ENCODE measurements at places on chromosomes 2 and 18. TPM values are rescaled to one million over a fixed set of nuclear protein-coding genes. Genes with fewer than 3 reads are reported as not detected.

GRCh38 chr2:127170021-127170420 is 50.1 kb downstream of the CYP27C1 start:
- no peaks in the 10 kb centered on the region for H3K36me3 ChIP-seq
- H3K4me1 ChIP-seq: peaks cover 1% of the 10 kb centered on the region
- no peaks in the 10 kb centered on the region for H3K27me3 ChIP-seq
- H3K27ac ChIP-seq: no peak overlapping the region
- no peak overlapping the region for H3K4me3 ChIP-seq

DNA sequence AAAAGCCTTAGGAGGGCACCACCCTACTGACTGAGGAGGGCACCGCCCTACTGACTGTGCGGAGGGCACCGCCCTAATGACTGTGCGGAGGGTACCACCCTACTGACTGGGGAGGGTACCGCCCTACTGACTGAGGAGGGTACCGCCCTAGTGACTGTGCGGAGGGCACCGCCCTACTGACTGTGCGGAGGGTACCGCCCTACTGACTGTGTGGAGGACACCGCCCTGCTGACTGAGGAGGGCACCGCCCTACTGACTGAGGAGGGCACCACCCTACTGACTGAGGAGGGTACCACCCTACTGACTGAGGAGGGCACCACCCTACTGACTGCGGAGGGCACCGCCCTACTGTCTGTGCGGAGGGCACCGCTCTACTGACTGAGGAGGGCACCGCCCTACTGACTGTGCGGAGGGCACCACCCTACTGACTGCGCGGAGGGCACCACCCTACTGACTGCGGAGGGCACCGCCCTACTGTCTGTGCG is 150.2 kb upstream of the NFATC1 start:
- no peaks in the 10 kb centered on the region for H3K36me3 ChIP-seq
- DNase-seq: no peak
- H3K27me3 ChIP-seq: no peaks in the 10 kb centered on the region
- H3K27ac ChIP-seq: no peak overlapping the region
- H3K4me1 ChIP-seq: no peaks in the 10 kb centered on the region
- no peak overlapping the region for H3K4me3 ChIP-seq

DNA sequence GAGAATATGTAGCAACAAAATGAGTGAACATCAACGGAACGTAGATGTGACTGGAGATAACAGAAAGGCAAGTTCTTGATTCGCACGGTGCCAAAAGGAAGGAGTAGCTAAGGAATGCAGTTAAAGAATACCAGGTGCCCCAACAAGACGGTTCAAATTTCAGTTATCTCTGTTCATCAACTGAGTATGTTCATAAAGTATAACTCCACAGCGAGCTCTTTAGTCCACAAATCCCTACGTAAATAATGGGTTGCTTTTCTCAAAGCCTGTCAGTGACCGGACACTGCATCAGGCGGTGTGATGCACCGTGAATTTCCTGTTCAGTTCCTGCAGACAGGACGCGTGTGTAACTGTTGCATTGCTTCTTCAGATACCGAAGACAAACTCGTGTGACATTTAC is 91.8 kb downstream of the NOL10 start:
- H3K36me3 ChIP-seq: peaks cover 3% of the 10 kb centered on the region
- no peaks in the 10 kb centered on the region for H3K4me1 ChIP-seq
- no peak overlapping the region for H3K27ac ChIP-seq
- H3K27me3 ChIP-seq: no peaks in the 10 kb centered on the region
- no peak for DNase-seq

- H3K36me3 ChIP-seq: no peaks in the 10 kb centered on the region
- H3K4me3 ChIP-seq: no peak overlapping the region
- H3K27me3 ChIP-seq: no peaks in the 10 kb centered on the region
- H3K4me1 ChIP-seq: no peaks in the 10 kb centered on the region
Observed at GRCh38 chr2:2286592-2286991, 44.5 kb downstream of the MYT1L start.

DNA sequence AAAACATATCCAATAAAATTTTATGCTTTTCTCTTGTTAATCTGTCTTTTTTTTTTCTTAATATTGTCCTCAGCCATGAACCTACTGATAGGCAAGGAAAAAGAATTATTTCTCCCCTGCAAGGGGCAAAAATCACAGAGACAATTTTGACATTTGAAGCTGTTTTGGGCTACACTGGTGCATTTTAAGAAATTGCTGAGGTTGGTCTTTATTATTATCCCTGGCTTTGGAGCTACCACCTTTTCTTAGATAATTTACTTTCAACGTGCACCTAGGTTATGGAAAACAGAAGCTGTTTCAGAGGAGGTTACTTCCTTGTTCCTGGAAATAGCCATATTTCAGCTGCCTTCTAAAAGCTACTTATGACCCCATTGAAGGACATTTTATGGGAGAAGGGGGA is 195.5 kb upstream of the KYNU start:
- DNase-seq: no peak
- no peaks in the 10 kb centered on the region for H3K4me1 ChIP-seq
- no peak overlapping the region for H3K27ac ChIP-seq

DNA sequence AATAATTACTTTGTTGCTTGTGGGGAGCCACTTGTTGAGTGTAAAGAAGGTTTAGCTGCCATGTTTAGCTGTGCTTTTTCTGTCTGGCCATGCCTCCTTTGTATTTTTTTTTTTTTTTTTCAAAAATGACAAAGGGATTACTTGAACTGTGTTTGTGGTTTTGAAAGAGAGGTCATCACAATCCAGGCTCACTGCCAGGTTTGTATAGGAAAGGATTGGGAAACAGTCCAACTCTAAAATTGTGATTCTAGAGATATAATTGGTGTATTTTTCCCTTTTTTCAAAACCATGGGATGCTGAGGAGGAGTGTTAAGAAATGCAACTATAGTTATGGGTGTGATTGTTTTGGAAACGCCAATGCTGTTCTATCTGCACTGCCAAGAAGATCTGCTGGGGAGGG is 4.3 kb downstream of the ITPRIPL1 start:
- H3K27ac ChIP-seq: no peak overlapping the region
- H3K36me3 ChIP-seq: no peaks in the 10 kb centered on the region
- no peaks in the 10 kb centered on the region for H3K4me1 ChIP-seq
- no peaks in the 10 kb centered on the region for H3K27me3 ChIP-seq
- no peak overlapping the region for H3K4me3 ChIP-seq
- peak; percentile 66 for DNase-seq

- H3K36me3 ChIP-seq: no peaks in the 10 kb centered on the region
- no peak overlapping the region for H3K27ac ChIP-seq
- H3K4me3 ChIP-seq: no peak overlapping the region
- H3K4me1 ChIP-seq: no peaks in the 10 kb centered on the region
Observed at GRCh38 chr18:52152036-52152435, 188.0 kb upstream of the DCC start.

GRCh38 chr2:182023235-182023634 is 37.6 kb downstream of the PPP1R1C start:
- H3K27me3 ChIP-seq: no peaks in the 10 kb centered on the region
- H3K4me1 ChIP-seq: peaks cover 4% of the 10 kb centered on the region
- no peaks in the 10 kb centered on the region for H3K36me3 ChIP-seq

DNA sequence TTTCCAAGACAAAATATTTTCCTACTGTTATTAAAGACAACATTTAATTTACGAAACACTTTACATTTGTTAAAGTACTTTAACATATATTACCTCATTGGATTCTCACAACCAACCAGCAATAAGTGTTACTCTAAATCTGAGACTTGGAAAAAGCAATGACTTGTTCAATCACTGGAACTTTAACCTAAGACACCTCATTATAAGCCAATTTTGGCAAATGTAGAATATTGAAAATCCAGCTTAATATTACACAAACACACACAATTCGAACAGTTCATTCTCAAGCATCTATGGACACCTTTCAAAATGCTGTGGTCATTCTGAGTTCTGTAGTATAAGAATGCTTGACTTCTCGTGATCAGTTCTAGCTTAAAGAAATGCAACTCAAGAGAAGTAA is 619.4 kb upstream of the CHAC2 start:
- H3K27ac ChIP-seq: no peak overlapping the region
- H3K27me3 ChIP-seq: no peaks in the 10 kb centered on the region
- no peak for DNase-seq
- H3K4me1 ChIP-seq: no peaks in the 10 kb centered on the region
- H3K4me3 ChIP-seq: no peak overlapping the region
- H3K36me3 ChIP-seq: no peaks in the 10 kb centered on the region

DNA sequence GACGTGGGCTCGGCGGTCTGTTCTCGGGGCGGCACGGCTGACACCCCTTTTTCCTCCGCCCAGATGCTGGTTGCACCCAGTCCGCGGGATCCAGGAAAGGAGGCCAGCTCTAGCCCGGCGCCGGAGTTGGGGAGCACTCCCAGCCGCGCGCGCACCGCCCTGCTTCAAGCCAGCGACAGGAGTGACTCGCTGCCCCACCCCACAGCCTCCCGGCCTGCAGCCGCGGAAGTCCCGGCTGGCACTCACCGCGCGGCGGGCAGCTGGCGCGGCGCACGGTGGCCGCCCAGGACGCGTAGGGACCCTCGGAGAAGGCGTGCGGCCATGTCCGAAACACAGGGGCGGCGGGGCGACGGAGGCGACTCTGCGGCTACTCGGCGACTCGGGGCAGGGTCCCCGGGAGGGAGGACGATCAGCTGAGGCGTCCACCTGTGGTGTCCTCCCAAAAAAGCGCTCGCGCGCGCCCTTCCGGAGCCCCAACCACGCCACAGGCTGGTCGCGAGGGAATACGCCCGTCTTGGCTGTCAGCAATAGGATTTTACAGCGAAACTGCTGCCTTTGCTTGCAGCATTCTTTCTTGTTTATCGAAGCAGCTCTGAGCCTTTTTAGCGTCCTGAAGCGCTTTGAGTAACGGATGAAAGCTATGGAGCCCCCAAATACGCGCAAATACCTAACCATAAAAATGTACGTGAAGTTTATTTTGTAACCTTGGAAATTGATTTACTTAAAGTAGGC is at the start of gene ACADL:
Gene ACADL, minus strand, starts transcription at position 507 of the 732 bp plus-strand sequence. Its CDS starts 184 bp downstream, at position 323.
- H3K4me3 ChIP-seq: peak within 1 kb of the TSS; percentile 67
- H3K36me3 ChIP-seq: no peaks in the 10 kb centered on the region
- DNase-seq: peak; percentile 30
- no peaks in the 10 kb centered on the region for H3K4me1 ChIP-seq
- peaks cover 3% of the 10 kb centered on the region for H3K27me3 ChIP-seq

GRCh38 chr18:44180683-44181082 is 500.0 kb upstream of the SETBP1 start:
- no peaks in the 10 kb centered on the region for H3K36me3 ChIP-seq
- peak; percentile 62 for DNase-seq
- H3K27me3 ChIP-seq: no peaks in the 10 kb centered on the region
- no peak overlapping the region for H3K27ac ChIP-seq

GRCh38 chr2:1593371-1594122 is 150.8 kb downstream of the PXDN start:
- H3K36me3 ChIP-seq: no peaks in the 10 kb centered on the region
- peaks cover 21% of the 10 kb centered on the region for H3K4me1 ChIP-seq
- peak overlapping the region; percentile 73 for H3K27ac ChIP-seq
- H3K4me3 ChIP-seq: no peak overlapping the region
- DNase-seq: peak; percentile 97
- no peaks in the 10 kb centered on the region for H3K27me3 ChIP-seq

- H3K27ac ChIP-seq: no peak overlapping the region
- no peaks in the 10 kb centered on the region for H3K36me3 ChIP-seq
Observed at GRCh38 chr2:151544449-151544848, 134.7 kb downstream of the RIF1 start.

- H3K4me3 ChIP-seq: no peak overlapping the region
- DNase-seq: no peak
- H3K4me1 ChIP-seq: peaks cover 4% of the 10 kb centered on the region
Observed at GRCh38 chr2:236646441-236646840, 76.8 kb downstream of the ACKR3 start.

DNA sequence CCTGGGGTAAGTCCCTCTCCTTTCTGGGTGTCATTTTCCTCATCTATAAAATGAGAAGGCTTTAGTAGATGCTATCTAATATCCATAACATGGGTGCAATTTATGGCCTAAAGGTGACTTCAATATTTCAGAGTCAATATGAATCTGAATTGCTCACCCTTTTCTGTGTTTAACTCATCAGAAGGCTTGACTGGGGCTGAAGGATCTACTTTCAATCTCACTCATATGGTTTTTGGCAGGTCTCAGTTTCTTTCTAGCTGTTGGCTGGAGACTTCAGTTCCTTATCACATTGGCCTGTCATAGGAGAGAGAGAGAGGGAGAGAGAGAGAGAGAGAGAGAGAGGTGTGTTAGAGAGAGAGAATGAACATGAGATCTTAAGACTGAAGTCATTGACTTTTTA is 343.7 kb upstream of the MEX3C start:
- no peak overlapping the region for H3K27ac ChIP-seq
- no peak for DNase-seq
- no peaks in the 10 kb centered on the region for H3K27me3 ChIP-seq

DNA sequence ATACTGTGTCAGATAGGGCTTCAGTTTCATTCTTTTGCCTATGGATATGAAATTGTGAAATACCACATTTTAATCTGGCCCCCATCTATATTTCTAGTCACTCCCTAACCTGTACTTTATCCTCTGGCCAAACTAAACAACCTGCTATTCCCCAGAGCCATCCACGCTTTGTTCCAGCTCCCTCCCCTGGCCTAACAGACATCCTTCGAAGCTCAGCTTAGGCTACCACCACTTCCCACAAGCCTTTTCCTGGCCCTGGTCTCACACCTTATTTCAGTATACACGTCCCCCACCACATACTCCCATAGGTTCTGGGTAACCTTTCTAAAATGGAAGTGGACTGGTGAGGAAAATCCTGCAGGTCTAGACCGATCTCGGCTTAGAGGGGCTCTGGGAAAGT is 55.4 kb downstream of the MAP4K3 start:
- no peak for DNase-seq
- no peak overlapping the region for H3K27ac ChIP-seq
- H3K27me3 ChIP-seq: no peaks in the 10 kb centered on the region
- H3K4me1 ChIP-seq: peaks cover 11% of the 10 kb centered on the region
- no peak overlapping the region for H3K4me3 ChIP-seq

DNA sequence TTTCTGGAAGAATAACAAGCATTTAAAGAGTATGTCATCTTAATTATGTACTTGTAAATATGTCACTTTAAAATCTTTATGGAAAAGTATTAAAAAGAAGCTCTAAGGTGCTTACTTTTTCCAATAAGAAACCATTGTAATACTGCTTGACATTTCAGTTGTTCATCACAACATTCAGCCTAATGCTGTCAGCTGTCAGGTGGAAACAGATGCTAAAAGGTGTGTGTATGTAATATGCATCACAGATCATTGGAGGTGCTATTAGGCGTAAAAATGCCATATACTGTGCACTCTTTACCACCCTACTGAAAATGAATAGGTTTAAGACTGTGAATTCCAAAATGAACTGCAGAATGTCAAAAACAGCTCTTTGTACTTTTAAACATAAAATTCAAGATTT is 40.3 kb downstream of the METTL8 start:
- H3K4me1 ChIP-seq: peaks cover 3% of the 10 kb centered on the region
- H3K36me3 ChIP-seq: no peaks in the 10 kb centered on the region
- no peak for DNase-seq

GRCh38 chr2:101754618-101755017 is 57.1 kb downstream of the MAP4K4 start:
- no peak overlapping the region for H3K27ac ChIP-seq
- peaks cover 32% of the 10 kb centered on the region for H3K4me1 ChIP-seq
- peak; percentile 79 for DNase-seq
- no peaks in the 10 kb centered on the region for H3K27me3 ChIP-seq
- no peaks in the 10 kb centered on the region for H3K36me3 ChIP-seq
- H3K4me3 ChIP-seq: no peak overlapping the region

The LRRTM1 gene
- not detected for total RNA-seq

The WDR7 gene
- 19.0 TPM for total RNA-seq

The PLCD4 gene
- 10.7 TPM for total RNA-seq

The DAPL1 gene
- total RNA-seq: not detected

The SERPINB12 gene
- not detected for total RNA-seq

The SLC30A3 gene
- total RNA-seq: under 0.01 TPM

The CD302 gene
- total RNA-seq: 9.4 TPM

Data from fibroblast of lung (primary cell).